ENCODE measurements at places on chromosomes 7 and 10.

DNA sequence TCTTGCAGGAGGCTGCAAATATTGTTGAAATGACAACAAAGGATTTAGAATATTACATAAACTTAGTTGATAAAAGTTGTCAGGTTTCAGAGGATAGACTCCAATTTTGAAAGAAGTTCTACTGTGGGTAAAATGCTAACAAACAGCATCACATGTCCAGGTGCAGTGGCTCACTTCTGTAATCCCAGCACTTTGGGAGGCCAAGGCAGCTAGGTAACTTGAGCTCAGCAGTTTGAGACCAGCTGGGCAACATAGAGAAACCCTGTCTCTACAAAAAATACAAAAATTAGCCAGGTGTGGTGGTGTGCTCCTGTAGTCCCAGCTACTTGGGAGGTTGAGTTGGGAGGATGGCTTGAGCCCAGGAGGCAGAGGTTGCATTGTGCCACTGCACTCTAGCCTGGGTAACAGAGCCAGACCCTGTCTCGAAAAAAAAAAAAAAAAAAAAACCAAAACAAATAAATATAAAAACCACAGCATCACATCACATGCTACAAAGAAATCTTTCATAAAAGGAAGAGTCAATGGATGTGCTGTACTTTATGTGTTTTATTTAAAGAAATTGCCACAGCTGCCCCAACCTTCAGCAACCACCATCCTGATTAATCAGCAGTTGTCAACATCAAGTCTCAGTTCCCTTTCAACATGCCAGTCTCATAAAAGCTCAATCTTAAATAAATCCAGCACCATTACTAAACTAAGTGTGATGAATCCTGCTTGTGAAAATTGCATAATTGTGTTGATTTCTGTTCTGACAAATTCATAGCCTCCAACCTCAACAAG is 83.2 kb upstream of the MBL2 start:
- DNase-seq, result no peak

- no peak for DNase-seq
Measured at GRCh38 chr10:130403153-130404075, 267.2 kb downstream of the GLRX3 start.

DNA sequence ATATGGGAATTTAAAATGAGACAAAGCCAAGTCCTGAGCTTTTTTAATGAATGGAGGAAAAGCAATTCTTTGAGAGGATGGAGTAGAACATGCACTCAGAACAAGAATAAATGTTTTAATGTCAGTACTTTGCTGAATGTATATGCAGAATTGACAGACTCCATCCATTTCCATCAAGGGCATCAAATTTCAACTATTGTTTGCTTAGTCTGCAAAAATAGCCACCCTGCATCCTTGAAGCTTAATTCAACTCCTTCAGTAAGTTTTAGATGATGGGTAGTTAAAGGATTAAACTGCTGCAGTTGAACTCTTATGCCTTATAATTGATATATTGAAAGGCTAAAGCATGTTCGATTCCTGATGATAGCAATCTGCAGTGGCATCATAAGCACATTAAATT is 99.7 kb upstream of the IFRD1 start:
- DNase-seq, result no peak

GRCh38 chr7:116377721-116378120 is 121.8 kb upstream of the CAV2 start:
- no peak for DNase-seq

- DNase-seq, result peak; percentile 97
Measured at GRCh38 chr7:24786941-24787340, 29.7 kb upstream of the GSDME start.

- DNase-seq, result no peak
Measured at GRCh38 chr7:128201067-128201689, 39.9 kb upstream of the LEP start.

- DNase-seq, result no peak
Measured at GRCh38 chr7:54843841-54844355, 84.9 kb upstream of the SEC61G start.

DNA sequence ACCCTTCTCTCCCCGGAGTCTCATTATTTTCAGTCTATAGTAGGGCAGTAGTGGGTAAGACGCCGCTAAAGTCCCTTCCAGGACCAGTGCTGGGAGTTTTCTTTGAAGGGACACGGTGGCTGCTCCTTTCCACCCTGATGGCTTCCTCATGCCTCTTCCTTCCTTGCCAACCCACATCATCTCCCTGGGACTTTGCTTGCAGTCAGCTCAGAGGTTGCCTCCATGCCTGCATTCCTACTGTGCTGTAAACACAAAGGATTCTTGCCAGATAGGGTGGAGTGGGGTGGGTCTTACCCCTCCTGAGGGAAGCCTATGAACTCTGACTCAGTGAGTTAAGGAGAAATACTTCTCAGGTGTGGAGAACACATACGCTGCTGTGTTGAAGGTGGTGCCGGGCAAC is 59.9 kb upstream of the IGFBP3 start:
- DNase-seq, result peak; percentile 44

DNA sequence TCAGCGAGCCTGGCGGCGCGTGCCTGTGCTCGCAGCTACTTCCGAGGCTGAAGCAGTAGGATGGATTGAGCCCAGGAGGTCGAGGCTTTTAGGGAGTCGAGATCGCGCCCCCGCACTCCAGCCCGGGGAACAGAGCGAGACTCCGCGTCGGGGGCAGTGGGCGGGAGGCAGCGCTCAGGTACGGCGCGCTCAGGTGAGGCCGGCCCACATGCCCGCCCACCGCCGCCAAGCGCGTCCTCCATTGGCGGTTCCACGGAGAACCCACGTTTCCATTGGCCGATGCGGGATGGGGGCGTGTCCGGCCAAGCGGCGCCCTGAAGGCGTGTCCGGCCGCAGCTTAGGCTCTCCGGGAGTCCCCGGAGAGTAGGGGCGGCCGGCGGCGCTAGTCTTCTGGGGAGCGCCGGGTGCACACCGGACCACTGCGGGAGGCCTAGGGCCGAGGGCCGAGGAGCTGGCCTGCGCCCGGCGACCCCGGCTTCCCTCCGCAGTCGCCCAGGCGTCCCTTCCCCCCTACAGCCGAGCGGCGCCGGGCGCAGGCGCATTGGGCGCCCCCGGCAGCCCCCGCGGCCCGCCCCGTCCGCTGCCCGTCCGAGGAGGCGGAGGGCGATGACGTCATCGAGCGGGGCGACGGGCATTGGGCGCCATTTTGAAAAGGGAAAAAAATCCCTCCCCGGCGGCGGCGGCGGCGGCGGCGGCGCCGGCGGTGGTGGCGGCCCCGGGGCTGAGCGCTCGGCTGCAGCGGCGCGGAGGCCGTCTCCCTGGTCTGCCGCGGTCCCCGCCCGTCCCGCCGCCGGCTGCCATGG is at the start of gene PPP2R2D:
Gene PPP2R2D, plus strand, starts transcription at position 659 of the 803 bp plus-strand sequence. Its CDS starts 141 bp downstream, at position 800.
- peak; percentile 84 for DNase-seq

All from AG10803 (cell line).